ENCODE measurements at places on chromosomes 5 and 9. TPM values are rescaled to one million over a fixed set of nuclear protein-coding genes. Genes with fewer than 3 reads are reported as not detected.

Gene LSM11
- total RNA-seq, result 6.4 TPM

Gene TTC1
- 46.9 TPM for total RNA-seq

Gene TLR4
- 1.7 TPM for total RNA-seq

Gene FUT7
- total RNA-seq, result not detected

Gene TAF1L
- not detected for total RNA-seq

Gene CA9
- total RNA-seq, result 0.27 TPM

Gene PCDHGB7
- 6.9 TPM for total RNA-seq

Gene ALDOB
- 236 TPM for total RNA-seq

Gene ZNF366
- total RNA-seq, result 0.20 TPM

Gene TPPP
- 2.0 TPM for total RNA-seq

Gene LCN2
- total RNA-seq, result 14.3 TPM

Gene ZBED3
- 6.0 TPM for total RNA-seq

Gene TAF11L5
- total RNA-seq, result not detected

Gene TTC23L
- 0.07 TPM for total RNA-seq

Gene DMGDH
- 0.16 TPM for total RNA-seq

Gene GRM6
- not detected for total RNA-seq

Gene C9
- total RNA-seq, result 0.47 TPM

Gene C5orf24
- 67.0 TPM for total RNA-seq

Gene ADGRD2
- total RNA-seq, result not detected

Gene ZNF483
- 4.4 TPM for total RNA-seq

Gene COL27A1
- total RNA-seq, result 47.0 TPM

Gene TTLL11
- 6.8 TPM for total RNA-seq

Gene ENC1
- 151 TPM for total RNA-seq

Gene CPLANE1
- total RNA-seq, result 29.6 TPM

Gene PTGS1
- total RNA-seq, result 4.2 TPM

Gene UBE2D2
- total RNA-seq, result 100.0 TPM

Gene ROR2
- total RNA-seq, result 24.7 TPM

Gene MEIKIN
- not detected for total RNA-seq

Gene CTSL
- total RNA-seq, result 343 TPM

Gene CCL27
- not detected for total RNA-seq

Gene KCNIP1
- 1.5 TPM for total RNA-seq

Gene KIF27
- total RNA-seq, result 4.4 TPM
